ENCODE measurements at places on chromosomes 7 and 10.

DNA sequence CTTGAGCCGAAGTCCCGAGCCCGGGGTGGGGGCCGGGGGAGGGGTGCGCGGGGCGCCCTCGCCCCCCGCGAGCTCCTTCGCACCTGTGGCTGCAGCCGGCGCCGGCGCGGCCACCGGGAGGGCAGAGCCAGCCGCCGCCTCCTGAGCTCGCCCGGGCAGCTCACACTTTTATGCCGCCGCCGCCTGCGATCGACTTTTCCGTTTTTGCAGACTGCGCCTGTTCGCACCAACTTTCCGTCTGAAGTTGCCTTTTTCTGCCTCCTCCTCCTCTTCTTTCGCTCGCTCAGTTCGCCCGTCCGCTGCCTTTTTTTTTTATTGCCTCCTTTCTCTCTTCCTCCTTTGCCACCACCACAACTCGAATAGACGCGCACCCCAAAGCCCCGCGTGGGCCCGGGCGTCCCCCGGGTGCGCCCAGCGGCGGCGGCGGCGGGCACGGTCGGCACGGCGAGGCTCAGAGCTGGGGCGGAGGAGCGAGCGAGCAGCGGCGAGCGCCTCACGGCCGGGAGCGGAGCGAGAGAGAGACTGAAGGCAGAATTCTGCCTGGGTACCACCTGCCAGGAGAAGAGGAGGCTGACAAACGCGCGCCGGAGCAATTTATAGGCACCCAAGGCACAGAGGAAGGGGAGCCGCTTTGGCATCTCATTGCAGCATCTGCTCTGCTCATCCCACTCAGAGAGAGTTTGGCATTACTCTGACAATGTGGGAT, at the start of gene C1QL3:
Gene C1QL3, minus strand, starts transcription at position 569 of the 706 bp plus-strand sequence. CDS start 814 bp downstream, outside the sequence.
- peak; percentile 26 for DNase-seq

DNA sequence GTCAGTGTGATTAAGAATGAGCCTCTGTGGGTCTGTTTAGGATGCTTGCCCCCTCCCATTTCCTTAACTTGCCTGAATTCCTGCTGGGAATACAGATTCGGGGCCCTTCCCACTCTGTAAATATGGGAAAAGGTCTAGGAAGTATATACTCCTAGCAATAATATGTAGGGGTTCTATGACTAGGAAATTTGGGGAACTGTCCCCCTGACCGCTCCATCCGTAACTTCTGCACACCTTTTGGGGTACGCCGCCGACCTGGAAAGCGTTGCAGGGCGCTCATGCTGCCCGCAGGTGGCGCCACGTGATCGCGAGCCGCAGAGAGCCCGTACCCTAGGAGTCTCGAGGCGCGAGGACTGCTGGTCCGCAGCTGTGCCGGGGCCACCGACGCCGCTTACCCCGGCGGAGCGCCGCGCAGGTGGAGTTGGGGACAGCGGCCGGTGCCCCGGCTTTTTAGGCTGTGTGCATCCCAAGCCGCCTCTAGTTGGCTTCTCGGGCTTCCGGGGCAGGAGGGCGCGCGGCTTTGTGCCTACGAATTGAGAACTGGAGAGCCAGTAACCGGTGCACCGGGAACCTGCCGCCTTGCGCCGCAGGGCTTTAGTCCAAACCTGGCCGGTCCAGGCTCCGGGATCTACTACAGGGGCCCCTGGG, 656 bp upstream of the CNNM2 start:
- peak; percentile 88 for DNase-seq

- DNase-seq, result no peak
These were observed 190.2 kb upstream of the MYO3A start for GRCh38 chr10:25743832-25744231.

GRCh38 chr7:41579961-41580935, 122.6 kb downstream of the INHBA start:
- DNase-seq, result no peak

DNA sequence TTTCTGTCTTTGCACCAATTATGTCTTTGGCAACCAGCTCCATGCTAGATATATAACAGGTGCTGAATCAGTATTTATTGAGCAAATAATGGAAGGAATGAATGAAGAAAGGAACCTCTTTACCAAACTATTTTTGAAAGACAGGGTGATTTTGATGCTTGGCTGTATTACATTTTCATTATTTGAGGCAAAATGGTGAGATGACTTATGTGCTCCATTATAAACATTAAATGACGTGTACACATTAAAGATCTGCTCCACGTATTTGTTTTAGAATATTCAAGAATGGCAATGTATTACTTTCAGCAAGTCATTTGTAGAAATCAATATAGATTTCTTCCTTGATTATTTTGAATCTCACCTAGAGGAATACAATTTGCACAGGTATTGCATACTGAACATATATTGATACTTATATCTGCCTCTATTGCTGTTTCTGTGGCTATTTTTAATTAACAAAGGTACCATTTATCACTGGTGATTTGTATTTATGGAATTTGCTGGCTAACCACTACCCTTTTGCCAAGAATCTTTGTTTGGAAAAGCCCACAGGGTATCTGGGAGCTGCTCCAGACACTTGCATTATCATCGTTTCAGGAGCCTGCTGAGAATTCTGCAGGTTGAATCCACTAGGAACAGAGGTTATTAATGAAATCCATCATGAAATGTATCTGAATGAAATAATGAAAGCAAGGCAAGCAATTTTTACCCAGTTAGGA, 92.2 kb downstream of the SEMA3C start:
- no peak for DNase-seq

DNA sequence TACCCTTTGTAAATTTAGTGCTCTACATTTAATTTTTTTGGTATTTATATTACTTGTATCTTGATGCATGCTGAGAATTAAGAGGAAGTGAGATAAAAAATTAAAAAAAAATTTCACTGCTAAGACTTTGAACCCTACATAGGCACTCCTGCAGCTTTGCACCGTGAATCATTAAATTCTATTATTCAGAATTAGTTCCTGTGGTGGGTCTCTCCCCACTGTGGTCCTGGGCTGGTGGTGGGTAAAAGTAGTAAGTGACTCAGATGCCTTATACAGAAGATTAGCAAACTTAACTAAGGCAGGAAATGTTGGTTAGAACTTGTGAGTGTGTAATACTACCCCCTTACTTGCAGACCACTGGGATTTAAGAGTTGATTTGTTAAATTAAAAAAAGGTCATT, 72.6 kb downstream of the AP3M1 start:
- no peak for DNase-seq

GRCh38 chr7:636396-636795, 90.1 kb upstream of the DNAAF5 start:
- DNase-seq, result no peak

DNA sequence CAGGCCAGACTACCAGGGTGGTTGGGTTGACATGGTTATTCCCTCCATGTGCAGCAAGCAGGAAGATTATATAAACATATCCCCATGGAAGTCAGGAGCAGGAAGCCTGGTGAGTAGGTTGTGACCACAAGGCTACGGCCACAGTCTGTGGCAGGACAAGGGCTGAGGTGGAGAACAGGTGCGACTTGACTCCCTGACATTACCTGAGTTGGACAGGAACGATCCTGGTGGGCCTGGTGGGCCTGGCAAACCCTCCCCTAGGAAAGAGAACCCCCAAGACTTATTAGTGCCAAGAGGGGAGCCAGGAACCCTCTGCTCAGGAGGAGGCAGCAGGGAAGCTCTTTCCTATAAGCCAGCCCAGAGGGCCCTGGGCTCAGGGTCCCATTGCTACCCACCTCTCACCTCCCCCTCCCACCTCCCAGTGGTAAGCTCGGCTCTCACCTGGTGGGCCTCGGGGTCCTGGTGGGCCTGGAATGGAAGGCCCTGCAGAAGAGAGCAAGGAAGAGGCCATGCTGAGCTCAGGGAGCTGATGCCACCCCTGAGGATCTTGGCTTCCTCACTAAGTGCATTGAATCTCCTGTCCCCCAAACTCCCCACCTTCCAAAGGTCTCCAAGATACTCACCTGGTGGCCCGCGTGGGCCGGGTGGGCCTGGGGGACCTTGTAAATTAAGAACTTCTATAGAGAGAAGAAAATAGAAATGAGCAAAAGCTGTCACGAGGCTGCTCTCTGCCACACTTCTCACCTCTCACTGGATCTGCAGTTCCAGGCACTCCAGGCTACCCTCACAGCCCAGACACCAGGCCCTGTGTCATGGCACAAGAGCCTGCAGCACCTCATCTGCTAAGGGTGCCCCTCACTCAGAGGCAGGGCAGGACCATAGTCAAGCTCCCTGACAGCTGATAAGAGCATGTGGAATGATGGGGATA, 44.6 kb downstream of the COL17A1 start:
- peak; percentile 10 for DNase-seq

GRCh38 chr10:91700788-91701444, 68.0 kb upstream of the PPP1R3C start:
- no peak for DNase-seq
